ENCODE measurements at places on chromosomes 5 and 9. TPM values are rescaled to one million over a fixed set of nuclear protein-coding genes. Genes with fewer than 3 reads are reported as not detected.

GRCh38 chr5:139696167-139696893 is 48.2 kb downstream of the CXXC5 start:
- H3K36me3 ChIP-seq = no peaks in the 10 kb centered on the region
- peaks cover 26% of the 10 kb centered on the region for H3K27me3 ChIP-seq
- H3K27ac ChIP-seq = no peak overlapping the region

GRCh38 chr5:58366461-58366860 is 93.4 kb downstream of the PLK2 start:
- H3K27ac ChIP-seq = no peak overlapping the region
- no peaks in the 10 kb centered on the region for H3K36me3 ChIP-seq
- H3K4me1 ChIP-seq = no peaks in the 10 kb centered on the region
- H3K4me3 ChIP-seq = no peak overlapping the region

Gene ENHO
- 0.45 TPM for total RNA-seq

DNA sequence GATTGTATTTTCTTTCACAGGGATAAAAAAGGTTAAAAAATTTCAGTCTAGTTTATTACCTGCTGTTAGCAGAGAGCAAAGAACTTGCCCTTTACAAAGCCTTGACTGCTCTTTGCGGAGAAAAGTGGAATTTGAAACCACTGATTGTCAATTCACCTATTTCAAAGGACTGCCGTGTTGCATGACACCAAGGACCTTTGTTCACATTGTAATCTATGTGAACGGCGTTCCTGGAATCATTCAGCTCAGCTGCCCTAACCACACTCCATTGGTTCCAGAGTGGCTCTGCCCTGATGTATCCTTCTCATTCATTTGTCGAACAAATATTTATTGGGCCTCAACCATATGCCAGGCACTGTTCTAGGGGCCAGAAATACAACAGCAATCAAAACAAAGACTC is 377.5 kb upstream of the RFX3 start:
- no peaks in the 10 kb centered on the region for H3K36me3 ChIP-seq
- H3K4me1 ChIP-seq = no peaks in the 10 kb centered on the region
- DNase-seq = no peak
- no peaks in the 10 kb centered on the region for H3K27me3 ChIP-seq
- H3K4me3 ChIP-seq = no peak overlapping the region
